OCI-LY7 (cell line): ENCODE measurements at places on chromosomes 7 and 10.

- DNase-seq = no peak
Observed at GRCh38 chr10:132788180-132788830, 2.4 kb upstream of the NKX6-2 start.

GRCh38 chr10:106582291-106582690 is 582.2 kb downstream of the SORCS1 start:
- no peak for DNase-seq

GRCh38 chr10:16870331-16870730 is 53.1 kb upstream of the RSU1 start:
- no peak for DNase-seq

DNA sequence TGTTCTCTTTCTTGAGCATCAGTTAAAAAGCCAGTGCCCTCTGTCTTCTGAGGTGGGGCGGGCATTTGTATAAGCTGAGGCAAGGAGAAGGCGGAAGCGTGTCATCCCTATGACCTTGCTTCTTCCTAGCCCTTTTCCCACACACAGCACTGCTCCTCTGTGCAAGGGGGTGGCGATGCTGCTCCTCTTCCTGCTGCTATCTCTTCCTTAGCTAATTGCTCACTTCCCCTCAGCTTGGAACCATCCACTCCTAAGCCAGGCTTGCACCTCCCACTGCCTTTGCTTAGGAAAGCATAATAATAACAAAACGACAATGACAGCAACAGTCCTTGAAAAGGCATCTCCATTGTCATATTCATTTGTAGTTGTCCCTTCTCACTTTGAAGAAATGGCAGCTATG is 366.9 kb downstream of the PHTF2 start:
- DNase-seq = no peak

DNA sequence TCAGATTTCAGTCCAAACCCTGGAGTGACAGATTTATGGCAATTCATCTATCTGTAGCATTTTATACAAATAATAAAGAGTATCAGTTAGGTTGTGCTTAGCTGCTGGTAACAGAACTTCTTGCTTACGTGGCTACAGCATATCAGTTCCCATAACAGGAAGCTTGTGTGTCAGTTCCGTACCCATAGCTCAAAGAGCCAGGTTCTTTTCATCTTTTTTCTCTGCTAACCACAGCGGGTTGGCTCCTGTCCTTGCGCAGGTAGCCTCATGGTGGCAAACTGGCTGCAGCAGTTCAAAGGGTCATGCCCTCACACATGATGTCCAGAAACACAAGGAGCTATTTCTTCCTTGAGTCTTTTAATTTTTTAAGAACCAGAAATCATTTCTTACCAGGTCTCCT is 1041.8 kb downstream of the GATA3 start:
- DNase-seq = no peak

GRCh38 chr10:72310636-72311035 is 36.9 kb downstream of the DDIT4 start:
- no peak for DNase-seq

GRCh38 chr7:51366930-51367613 is 50.5 kb upstream of the COBL start:
- peak; percentile 25 for DNase-seq

DNA sequence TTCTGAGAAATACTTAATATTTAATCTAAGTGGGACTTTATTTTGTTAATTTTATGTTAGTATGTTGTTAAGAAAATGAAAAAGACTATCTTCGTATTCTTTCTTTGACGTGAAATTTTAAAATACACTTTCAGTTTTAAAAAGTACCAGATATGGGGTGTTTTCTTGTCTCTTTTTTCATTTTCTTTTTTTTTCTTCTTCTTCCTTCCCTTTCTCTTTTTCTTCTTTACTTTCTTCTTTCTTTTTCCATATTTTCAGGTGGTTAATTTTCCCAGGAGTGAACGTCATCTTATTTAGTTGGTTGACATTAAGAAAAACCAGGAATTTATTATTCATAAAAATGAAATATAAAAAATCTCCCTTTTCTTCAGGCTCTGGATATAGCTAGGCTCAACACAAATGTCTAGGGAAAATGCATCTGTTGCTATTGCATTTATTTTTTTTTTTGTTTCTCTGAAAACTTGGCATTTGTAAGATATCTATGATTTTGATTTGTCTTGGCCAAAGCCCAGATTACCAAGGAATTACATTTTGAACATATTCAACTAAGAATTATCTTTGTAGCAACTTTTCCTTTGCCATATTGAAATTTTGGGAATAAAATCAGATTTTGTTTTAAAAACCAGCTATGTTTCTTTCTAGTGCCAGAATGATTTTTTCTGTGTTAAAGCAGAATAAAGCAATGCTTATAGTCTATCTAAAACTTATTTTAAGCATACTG is 241.3 kb upstream of the FOXP2 start:
- DNase-seq = no peak

GRCh38 chr7:157559596-157560257 is 222.9 kb downstream of the DNAJB6 start:
- DNase-seq = no peak

DNA sequence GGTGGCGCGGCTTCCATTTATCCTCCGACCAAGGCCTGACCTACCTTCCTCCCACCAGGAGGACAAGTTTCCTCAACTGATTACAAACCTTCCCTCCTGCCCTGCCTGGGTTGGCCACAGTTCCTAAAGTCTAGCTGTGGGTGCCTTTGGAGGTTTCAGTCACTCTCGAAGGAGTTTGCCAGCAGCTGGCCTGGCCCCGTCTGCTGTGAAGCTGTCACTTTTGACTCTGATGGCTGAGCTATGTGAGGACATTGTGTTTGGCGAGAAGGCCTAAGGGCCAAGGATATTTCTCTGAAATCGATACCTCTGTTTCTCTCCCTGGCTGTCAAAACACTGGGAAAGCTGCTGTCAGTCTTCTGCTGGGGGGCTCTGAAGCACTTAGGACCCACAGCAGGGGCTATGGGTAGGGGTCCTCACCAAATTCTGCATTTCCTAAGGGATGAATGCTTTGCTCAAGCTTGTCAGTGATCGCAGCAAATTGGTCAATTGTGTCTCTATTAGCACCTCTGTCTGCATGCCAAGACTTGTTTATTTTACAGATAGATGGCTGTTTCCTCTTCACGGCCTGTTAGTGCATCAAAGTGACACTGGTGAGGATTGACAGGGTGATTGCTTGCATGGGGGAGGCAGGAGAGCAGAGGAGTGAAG is 31.9 kb upstream of the SAMD8 start:
- DNase-seq = no peak

DNA sequence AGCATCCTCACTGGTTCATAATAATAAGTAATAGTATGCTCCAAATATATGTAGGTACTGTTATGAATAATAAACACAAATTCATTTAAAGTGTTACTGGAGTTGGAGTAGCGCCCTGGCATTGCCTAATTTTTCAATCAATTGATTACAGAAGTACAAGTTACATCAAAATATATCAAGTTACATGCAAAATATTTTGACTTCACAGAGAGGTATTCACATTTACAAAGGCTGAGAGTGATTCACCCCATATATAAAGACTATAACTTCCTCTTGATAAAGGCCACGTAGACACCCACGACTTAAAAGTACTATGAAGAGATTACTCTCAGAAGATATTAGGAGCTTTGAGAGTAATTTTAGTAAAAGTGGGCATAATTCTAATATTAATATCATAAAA is 13.6 kb upstream of the COL17A1 start:
- no peak for DNase-seq
